T-helper 22 cell (primary cell): ENCODE measurements at places on chromosomes 5 and 9.

- no peak for DNase-seq
Measured at GRCh38 chr5:14155075-14155474, 11.9 kb downstream of the TRIO start.

- no peak for DNase-seq
Measured at GRCh38 chr5:33433303-33434240, 7.2 kb upstream of the TARS1 start.

- no peak for DNase-seq
Measured at GRCh38 chr9:111375062-111375461, 45.0 kb upstream of the OR2K2 start.

- DNase-seq, result no peak
Measured at GRCh38 chr5:130885027-130885426, 280.0 kb downstream of the HINT1 start.

DNA sequence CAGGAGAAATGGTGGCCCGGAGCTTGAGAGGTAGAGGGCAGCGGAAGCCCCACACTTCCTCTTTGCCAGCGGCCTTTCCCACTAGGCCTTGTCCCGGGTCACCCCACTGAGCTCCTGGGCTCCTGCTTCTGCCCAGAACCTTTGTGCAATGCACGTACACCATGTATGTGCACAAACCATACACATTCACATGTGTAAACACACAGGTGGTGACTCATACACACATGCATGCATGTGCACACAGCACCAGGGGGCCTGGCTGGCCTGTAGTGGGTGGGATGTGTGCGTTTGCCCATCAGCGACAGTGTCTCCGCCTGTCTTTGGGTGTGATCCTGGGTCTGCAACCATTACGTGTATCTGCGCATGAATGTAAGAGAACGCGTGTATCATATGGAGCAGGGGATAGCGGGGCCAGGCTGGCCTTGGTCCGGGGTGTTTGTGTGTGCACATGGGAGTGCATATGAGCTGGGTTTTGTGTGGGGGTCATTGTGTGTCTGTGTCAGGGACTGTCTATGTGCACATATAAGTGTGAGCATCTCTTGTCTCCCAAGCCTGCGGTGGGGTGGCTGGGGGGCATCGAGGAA, 43.7 kb downstream of the PSD2 start:
- DNase-seq, result no peak

DNA sequence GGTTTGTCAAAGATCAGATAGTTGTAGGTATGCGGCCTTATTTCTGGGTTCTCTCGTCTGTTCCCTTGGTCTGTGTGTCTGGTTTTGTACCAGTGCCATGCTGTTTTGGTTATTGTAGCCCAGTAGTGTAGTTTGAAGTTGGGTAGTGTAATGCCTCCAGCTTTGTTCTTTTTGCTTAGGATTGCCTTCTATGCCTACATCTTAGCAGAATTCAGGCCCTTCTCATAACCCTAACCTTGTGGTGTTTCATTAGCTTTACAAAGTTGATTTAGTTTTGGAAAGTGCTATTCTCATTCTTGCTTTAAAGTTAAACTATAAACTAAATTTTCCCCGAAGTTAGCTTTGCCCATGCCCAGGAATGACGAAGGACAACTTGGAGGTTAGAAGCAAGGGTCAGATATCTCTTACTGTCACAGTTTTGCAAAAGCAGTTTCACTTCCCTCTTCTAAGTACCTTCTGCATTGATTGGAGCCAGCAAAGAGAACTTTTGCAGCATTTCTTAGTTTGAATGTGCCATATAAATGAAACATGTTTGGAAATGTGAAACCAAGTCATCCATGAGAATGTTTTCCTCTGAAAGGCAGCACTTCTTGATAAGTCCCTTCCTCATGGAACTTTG, 274.3 kb upstream of the DMRT1 start:
- no peak for DNase-seq

DNA sequence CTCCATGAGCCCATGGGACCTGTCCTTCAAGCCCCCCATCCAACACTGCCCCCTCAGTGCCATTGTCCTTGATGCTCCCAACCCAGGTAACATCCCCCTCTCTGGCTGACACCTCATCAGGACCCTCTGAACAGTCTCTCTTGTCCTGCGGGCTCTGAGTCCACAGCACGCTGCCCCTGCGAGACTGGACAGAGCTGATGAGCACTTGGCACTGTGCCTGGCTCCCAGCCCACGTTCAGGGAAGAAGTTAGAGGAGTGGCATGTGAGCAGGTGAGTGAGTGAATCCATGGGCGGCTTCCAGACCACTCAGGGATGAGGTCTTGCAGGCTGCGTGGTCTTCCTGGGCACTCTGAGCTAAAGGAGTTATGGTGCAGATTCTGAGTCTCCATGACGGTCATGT, 70.7 kb downstream of the PAX5 start:
- no peak for DNase-seq

- no peak for DNase-seq
Measured at GRCh38 chr5:88845081-88845697, 37.8 kb downstream of the MEF2C start.

DNA sequence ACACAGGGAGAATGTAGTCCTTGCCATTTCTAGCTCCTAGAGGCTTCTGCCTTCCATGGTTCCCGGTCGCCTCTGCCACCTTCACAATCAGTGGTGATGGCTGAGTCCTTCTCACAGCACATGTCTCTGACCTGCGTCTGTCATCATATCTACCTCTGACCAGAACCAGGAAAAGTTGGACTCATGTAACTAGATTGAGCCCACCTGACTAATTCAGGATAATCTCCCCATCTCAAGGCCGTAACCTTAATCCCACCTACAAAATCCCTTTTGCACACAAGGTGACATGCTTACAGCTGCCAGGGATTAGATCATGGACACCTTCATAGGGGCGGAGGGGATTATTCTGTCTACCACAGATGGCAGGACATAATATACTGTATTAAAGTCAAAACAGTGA, 375.6 kb downstream of the ICE1 start:
- no peak for DNase-seq

GRCh38 chr5:176994460-176995121, 12.0 kb downstream of the UIMC1 start:
- no peak for DNase-seq

DNA sequence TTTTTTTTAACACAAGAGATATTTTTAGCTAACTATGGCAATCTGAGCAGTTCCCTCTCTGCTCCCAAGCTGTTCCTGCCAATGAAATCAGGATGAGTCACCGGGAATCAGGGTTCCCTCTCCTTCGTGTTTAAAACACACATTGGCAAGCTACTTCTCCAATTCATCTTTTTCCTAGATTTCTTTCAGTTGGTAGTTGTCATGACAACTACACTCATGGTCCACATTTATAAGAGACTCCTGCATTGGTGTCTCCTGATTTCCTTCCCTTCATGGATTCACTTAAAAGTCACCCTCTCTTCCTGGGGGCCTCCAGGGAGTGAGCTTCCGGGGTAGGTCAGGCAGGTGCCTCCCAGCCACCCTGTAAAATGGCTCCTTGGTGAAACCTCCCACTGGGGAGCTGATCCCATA, 72.3 kb upstream of the NIPAL4 start:
- no peak for DNase-seq
